ENCODE measurements at places on chromosomes 4 and X. TPM values are rescaled to one million over a fixed set of nuclear protein-coding genes. Genes with fewer than 3 reads are reported as not detected.

GPC4 gene
- 20.3 TPM for polyA plus RNA-seq

TBC1D9 gene
- polyA plus RNA-seq = 62.1 TPM

USP9X gene
- polyA plus RNA-seq = 76.9 TPM

GLRB gene
- 16.5 TPM for polyA plus RNA-seq

FRG2 gene
- polyA plus RNA-seq = not detected

PAGE5 gene
- polyA plus RNA-seq = not detected

UGT2B10 gene
- not detected for polyA plus RNA-seq

TCP11X2 gene
- 2.4 TPM for polyA plus RNA-seq

SLC49A3 gene
- polyA plus RNA-seq = 3.7 TPM

GRCh38 chrX:9196961-9197640, 163.2 kb upstream of the FAM9B start:
- DNase-seq = no peak

- DNase-seq = no peak
Observed at GRCh38 chr4:151822331-151822730, 61.5 kb upstream of the GATB start.

- DNase-seq = peak; percentile 32
Observed at GRCh38 chr4:145098675-145099037, 545 bp downstream of the ABCE1 start.

GRCh38 chr4:165440415-165441158, 61.8 kb downstream of the CPE start:
- DNase-seq = no peak

- peak; percentile 27 for DNase-seq
Observed at GRCh38 chrX:140141444-140142029, 176.2 kb upstream of the CXorf66 start.

GRCh38 chr4:129080129-129080528, 13.2 kb downstream of the SCLT1 start:
- no peak for DNase-seq

- DNase-seq = no peak
Observed at GRCh38 chrX:98924511-98924910, 1485.6 kb downstream of the PCDH19 start.

DNA sequence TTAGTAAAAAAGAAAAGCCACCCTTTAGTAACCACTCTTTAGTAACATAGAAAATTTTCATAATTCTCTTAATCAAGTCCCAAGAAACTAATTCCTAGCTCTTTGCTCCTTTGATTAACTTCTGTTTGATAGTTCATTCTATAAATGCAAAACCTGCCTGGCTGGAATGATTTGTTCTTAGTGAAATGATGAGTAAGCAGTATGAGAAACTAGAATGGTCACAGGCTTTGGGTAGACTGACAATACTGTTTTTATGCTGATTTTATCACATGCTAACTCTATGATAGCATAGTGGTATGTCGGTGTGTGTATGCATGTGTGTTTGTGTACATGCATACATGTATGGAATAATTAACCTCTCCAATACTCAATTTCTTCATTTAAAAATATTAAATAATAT, 81.2 kb downstream of the SYTL5 start:
- no peak for DNase-seq

GRCh38 chrX:129239371-129239770, 283.9 kb downstream of the SMARCA1 start:
- DNase-seq = no peak

- peak; percentile 56 for DNase-seq
Observed at GRCh38 chr4:155403886-155404285, 27.1 kb upstream of the MAP9 start.

DNA sequence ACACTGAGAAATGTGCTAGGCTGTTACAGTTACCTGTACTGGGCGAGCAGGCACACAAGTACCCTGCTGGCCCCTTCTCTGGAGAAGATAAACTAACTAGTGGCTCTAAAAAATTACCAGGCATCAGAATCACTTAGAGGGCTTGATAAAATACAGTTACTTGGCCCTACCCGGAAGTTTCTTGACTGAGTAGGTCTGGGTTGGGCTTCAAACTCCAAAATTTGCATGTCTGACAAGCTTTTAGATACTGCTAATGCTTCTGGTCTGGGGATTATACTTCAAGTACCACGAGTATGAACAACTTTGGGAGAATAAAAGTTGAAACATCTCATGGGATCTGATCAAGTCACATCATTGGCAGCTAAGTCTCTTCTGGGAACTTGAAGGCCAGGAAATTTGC, 30.8 kb downstream of the CEP135 start:
- DNase-seq = no peak

- DNase-seq = no peak
Observed at GRCh38 chrX:115297189-115297588, 7.7 kb downstream of the LUZP4 start.

DNA sequence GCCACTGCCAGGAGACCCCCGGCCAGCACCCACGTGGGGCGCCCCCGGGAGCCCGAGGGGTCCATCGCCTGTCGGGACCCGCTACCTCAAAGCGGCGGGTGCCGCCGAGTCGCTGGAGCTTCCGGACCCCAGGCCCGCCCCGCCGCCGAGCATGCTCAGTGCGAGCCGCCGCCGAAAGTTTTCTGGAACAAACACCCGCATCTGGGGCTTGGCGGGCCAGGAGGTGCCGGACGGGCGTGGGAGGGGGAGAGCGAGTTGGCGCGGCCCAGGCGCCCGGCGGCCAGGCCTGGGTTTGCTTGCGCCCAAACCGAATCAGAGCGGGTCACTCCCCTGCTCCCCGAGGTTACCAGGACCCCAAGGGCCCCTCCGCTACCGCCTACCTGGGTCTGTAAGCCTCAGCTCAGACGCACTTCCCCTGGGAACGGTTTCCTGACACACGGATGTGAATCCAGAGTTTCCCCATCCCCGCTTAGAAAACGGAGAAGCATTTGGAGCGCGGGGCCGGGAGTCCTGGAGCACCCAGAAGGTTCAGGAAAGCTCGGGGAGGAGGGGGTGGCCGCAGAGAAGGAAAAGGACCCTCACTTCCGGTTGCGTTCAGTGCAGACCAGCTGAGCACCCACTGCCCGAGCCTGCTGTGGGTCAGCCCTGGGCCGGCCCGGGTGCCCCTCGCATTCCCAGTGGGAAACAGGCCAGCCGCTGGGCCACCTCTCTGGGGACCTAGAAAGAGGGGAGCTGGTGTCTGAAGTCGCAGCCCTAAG, at the start of gene EVC2:
Gene EVC2 (minus strand): TSS at position 111 of the 758 bp plus-strand sequence. CDS start 46 bp downstream, at position 65.
- DNase-seq = peak; percentile 44

GRCh38 chrX:49934148-49934547, 11.8 kb downstream of the CLCN5 start:
- DNase-seq = no peak

DNA sequence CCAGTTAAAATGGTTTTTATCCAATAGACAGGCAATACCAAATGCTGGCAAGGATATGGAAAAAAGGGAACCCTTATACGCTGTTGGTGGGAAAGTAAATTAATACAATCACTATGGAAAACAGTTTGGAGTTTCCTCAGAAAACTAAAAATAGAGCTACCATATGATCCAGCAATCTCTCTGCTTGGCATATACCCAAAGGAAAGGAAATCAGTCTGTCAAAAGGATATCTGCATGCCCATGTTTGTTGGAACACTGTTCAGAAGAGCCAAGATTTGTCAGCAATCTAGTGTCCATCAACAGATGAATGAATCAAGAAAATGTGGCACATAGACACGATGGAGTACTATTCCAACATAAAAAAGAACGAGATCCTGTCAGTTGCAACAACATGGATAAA, 91.0 kb upstream of the SH3RF1 start:
- no peak for DNase-seq

GRCh38 chrX:55119712-55120111, 30.9 kb downstream of the PAGE2 start:
- DNase-seq = no peak

DNA sequence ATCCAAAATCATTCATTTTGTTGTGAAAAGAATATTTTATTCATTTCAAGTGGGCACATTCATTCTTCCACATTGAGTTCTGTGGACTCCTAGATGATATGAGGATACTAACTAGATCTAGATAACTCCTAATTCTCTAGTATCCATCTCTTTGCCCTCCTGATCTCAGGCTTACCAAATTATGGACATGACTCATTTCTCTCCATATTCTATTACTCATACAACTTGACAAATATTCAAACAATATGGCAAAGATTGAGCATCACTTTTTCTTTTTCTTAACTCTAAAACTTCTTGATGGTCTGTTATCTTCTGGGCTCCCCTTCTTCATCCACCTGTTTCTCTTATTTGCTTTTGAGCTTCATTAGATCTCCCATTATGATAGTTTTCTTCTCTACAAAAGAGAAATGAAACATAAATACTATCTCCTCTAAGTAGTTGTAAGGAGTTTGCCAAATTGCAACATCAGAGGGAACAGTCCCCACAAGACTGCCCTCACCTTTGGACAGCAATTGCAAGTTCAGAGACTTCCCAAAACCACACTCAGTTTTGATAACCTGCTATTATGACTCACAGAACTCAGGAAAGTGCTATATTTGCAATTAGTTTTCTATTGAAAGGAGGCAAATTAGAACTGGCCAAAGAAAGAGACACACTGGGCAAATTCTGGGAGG, 422.9 kb downstream of the SPRY1 start:
- no peak for DNase-seq

DNA sequence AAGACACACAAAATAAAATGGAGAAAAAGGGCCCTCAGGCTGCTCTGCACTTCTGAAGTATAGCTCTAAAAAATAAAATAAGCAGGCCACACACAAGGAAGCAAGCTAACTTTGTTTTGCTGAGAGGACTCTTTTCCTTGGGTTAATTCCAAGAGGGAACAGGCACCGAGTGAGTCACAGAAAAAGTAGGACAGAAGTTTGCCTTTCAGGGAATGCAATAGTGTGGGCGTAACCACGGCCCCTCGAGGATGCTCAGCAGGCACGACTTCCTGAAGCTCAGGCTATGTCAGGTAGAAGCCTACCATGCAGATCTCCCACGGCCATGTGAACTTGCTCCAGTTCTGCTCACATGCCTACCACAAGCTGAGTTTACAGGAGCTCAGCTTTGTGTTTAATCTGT, 22.1 kb downstream of the PPP1R2C start:
- DNase-seq = no peak

DNA sequence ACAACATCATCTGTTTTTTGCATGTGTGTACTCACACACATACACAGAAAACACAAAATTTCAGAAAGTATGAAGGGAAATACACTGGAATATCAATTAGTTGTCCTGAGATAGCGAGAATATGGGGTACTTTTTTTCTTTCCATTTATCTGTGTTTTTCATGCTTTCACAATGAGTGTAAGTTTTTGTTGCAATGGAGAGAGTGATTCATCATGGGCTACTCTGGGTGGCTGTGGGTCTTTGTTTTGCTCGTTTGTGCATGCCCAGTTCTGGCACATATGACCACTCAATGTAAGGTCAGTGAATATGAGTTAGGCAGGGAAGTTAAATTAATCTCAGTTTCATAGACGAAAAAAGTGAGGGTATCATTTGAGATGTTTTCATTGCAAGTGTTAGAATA, 26.9 kb downstream of the XK start:
- no peak for DNase-seq

DNA sequence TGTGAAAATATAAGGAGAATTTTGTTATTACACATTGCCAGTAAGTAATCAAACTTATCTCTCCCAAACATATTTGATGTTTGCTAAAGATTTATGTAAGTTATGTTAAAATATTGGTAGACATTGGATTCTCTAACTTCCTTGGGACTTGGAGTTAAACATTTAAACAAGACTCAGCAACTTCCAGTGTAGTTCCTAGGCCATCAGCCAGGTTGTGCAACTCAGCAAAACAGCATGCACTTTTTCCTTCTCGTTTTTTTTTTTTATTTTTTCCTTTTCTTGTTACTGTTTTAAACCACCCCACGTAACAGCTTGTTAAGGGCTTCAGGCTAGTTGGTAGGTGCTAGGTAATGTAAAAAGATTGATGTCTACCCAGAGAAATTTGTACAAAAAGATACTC, 510.4 kb downstream of the ANKRD50 start:
- DNase-seq = no peak

GRCh38 chr4:149279331-149279730, 536.3 kb downstream of the IQCM start:
- no peak for DNase-seq

- no peak for DNase-seq
Observed at GRCh38 chr4:38831653-38832052, 25.0 kb downstream of the TLR6 start.

DNA sequence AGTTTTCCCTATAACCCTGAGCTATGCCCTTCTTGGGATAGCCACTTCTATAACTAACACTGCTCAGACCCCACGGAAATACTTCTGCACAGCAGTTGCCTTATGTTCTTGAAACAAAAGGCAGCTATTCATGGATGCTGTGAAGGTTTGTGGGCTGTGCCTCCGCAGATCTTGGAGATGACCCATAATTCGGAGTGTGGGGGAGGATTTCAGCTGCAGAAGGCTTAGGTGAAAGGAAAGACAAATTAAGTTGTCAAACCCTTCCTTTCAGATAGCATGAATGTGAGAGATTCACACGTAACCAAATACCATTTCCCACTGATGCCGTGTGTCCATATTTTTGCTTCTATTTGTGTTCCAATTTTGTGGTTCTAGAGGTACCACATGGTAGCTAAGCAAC, 38.1 kb upstream of the NYX start:
- DNase-seq = no peak

- no peak for DNase-seq
Observed at GRCh38 chrX:12162420-12162819, 24.1 kb downstream of the FRMPD4 start.

DNA sequence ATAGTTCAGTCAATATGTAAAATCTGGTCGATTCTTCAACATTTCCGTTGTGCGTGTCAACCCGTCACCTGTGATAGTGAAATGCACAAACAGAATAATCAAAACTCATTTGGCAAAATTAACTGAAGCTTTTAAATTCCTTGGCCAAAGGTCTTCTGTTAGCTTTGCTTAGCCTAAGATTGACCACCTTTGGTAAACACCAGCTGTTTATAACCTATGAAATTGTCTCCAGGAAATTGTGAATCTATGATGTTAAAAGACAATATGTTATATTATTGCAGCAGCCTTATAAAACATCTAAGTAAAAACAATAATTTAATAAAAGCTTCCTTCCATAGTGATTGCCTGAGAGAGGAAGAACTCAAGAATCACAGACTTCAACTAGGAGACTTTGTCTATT, 196.8 kb downstream of the IL15 start:
- DNase-seq = no peak

GRCh38 chr4:187171706-187172339, 448.2 kb upstream of the FAT1 start:
- no peak for DNase-seq

DNA sequence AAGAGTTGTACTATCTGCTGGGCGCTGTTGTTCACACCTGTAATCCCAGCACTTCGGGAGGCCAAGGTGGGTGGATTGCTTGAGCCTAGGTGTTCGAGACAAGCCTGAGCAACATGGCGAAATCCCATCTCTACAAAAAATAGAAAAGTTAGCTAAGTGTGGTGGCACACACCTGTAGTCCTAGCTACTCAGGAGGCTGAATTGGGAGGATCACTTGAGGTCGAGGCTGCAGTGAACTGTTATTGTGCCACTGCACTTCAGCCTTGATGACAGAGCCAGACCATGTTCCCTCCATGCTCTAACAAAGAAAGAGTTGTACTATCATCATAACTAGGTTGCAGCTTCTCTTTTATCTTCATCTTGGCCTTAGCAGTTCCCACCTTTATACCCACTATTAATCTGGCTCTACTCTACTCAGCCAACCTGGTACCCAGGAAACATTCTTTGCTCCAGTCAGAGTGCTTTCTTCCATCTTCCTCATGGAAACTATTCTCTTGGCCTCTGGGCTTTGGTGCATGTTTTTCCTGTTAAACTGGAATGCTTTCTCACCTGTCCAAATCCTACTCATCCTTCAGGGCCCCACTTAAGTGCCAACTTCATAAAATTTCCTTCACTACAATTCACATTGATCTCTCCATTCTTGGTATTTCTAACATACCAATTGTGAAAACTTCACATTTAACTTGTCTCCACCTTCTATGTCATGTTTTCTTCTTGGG, 18.2 kb downstream of the FABP2 start:
- no peak for DNase-seq

- no peak for DNase-seq
Observed at GRCh38 chrX:344371-344901, 25.8 kb upstream of the GTPBP6 start.
